GF-D8 (cell line): ENCODE measurements at places on chromosomes 5 and 9.

DNA sequence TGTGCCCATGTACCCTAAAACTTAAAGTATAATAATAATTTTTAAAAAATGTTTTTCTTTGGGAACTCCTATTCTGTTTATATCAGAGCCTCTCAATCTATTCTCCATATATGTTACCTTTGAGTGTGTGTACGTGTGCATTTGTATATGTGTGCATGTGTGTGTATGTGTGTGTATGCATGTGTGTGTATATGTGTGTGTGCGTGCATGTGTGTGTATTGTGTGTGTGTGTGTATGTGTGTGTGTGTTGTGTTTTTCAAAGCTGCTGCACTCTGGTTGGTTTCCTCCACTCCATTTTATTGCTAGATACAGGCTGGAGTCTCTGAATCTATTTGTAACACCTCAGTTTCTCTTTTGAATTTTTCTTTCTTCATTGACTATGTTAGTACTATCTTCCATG is 20.0 kb downstream of the SURF6 start:
- no peak for DNase-seq

DNA sequence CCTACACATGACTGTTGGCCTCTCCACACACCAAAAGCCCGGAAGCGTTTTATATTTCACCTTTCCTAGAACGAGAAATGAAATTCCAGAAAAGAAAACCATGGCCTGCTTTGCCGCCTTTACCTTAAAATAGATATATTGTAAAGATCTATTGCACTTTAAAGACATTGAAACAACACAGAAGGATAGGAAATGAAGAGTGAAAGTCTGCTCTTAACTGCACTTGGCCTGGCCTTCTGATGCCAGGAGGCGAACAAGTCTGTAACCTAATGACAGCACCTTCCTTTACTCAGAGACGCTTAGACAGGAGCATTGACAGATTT is 6.7 kb downstream of the PRDM6 start:
- DNase-seq: no peak

DNA sequence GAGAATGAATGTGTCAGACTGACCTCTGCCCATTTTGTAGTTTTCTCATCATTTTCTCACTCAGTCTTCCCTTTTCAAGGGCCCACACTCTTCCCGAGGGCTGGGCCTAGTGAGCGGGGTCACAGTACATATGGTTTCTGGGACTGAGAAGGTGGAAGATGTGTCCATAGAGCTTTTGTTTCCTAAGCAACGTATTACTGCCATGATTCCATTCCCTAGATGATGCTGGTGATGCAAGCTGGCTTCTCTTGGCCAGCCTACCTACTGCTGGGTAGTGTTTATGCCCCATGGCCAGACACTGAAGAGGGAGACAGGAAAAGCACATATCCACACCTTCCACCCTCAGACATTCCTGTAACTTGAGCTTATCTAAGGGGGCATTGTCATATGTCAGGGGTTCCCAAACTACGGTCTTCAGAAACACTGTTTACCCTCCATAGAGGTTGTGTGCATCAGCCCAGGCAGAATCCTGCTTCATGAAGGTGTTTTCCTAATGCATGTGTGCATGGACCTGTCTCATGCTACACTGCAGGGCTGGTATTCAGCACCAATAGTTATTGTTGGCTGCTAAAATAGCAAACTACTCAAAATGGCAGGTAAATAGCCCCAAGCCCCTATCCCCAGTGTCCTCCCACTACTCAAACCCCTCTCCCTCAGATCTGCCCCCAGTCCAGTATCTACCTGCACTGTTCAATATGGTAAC is 9.5 kb downstream of the IRF1 start:
- DNase-seq: no peak

GRCh38 chr9:73067074-73067473 is 84.6 kb upstream of the ANXA1 start:
- DNase-seq: no peak

GRCh38 chr5:173451651-173452050 is 123.4 kb upstream of the STC2 start:
- no peak for DNase-seq

GRCh38 chr9:592225-592624 is 249.3 kb upstream of the DMRT1 start:
- DNase-seq: no peak
